Activated CD8-positive, alpha-beta memory T cell treated with anti-CD3 and anti-CD28 coated beads for 48 hours (primary cell): ENCODE measurements at places on chromosomes 1 and 21.

DNA sequence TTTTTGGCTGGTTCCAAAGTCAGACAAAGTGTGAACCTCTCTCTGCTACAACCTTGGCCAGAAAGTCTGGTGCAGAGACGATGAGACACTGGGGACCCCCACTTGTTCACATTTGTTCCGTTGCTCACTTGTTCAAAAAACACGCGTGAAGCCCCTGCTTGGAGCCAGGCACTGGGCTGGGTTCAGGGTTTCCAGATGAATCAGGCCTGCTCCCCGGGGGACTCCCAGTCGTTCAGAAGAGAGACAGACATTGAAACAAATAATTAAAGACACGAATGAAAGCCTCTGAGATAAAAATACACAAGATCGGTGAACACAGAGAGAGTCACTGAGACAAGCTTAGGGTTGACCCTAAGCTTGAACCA is 101.5 kb upstream of the RUNX3 start:
- peak; percentile 54 for DNase-seq

DNA sequence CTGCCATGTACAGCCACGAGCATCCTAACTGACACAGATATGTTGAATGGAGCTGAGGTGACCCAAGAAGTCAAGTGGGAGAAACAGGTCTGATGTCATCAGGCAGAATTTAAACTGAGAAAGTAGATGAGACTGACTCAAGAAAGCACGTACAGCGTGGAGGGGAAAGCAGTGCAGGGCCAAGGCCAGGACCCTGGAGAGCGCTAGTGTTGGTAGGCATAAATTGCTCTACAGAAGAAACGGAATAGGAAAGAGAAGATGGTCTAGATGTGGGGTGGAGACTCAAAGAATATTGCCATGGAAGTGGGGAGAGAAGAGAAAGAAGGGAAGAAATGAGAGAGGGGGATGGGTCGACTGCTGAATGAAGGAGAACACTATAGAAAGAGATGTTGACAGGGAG is 45.3 kb upstream of the GJB5 start:
- DNase-seq: no peak

DNA sequence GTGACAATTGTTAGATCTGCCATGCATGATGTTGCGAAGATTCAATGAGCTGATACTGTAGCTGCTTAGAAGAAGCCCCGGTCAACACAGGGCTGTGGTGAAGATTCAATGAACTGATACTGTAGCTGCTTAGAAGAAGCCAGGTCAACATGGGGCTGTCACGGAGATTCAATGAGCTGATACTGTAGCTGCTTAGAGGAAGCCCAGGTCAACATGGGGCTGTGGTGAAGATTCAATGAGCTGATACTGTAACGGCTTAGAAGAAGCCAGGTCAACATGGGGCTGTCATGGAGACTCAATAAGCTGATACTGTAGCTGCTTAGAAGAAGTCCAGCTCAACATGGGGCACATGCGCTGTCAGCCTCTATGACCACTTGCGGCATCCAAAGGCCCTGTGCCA is 18.8 kb upstream of the BACE2 start:
- no peak for DNase-seq

GRCh38 chr21:32797679-32798078 is 26.1 kb upstream of the PAXBP1 start:
- DNase-seq: no peak

DNA sequence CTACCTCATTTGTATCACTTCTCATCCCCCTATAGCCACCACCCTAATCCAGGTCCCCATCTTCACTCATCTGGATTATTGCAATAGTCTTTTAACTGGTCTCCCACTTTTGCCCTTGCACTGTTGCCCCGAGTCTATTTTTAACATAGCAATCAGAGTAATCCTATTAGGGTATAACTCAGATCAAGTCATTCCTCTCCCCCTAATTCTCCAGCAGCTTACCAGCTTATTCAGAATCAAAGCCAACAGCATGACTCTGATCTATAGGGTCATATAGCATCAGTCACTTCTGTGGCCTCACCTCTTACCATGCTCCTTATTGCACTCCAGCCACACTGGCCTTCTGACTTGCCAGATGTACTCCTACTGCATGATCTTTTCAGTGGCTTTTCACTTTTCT is 140.7 kb downstream of the PAPPA2 start:
- DNase-seq: no peak

DNA sequence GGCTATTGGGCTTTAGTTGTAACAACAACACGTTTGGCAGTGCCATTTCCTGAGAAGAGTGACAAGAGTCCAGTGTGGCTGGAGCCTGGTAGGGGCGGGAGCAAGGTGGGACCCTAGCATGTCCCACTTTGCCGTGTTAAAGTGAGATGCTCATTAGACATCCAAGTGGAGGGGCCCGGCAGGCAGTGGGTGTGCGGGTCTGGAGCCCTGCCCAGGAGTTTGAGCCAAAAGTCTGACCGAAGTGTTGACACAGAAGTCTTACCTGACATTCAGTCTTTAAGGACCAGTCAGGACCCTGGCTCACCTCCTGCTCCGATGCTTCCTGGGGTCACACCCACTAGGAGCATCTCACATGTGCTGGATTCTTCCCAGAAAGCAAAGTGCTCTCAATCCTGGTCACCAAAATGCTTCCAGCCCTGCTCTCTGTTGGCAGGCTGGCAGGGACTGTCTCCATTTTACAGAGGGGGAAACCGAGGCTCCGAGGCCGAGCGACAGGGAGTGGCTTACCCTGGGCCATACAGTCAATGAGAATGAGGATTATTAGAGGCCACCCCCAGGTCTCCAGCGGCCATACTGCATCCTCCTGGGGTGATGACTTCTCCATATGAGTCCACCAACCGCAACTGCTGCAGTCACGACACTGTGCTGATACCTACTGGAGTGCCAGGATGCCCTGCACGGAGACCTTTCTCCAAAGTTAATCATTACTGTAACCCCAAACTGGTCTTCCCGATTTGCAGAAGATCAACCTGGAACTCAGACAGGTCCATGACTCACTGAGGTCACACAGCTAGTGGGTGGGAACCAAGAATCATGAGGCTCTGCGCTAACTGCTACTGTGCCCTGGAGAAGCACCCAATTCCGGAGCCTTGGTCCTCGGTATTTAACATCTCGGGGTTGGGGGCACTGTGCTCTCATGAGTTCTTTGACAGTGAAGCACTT is 112.7 kb downstream of the PRDM2 start:
- no peak for DNase-seq

- DNase-seq: no peak
These were observed 1013.2 kb downstream of the MRPL39 start for GRCh38 chr21:24594082-24594481.

GRCh38 chr1:84090447-84091245 is 53.4 kb upstream of the PRKACB start:
- DNase-seq: no peak

DNA sequence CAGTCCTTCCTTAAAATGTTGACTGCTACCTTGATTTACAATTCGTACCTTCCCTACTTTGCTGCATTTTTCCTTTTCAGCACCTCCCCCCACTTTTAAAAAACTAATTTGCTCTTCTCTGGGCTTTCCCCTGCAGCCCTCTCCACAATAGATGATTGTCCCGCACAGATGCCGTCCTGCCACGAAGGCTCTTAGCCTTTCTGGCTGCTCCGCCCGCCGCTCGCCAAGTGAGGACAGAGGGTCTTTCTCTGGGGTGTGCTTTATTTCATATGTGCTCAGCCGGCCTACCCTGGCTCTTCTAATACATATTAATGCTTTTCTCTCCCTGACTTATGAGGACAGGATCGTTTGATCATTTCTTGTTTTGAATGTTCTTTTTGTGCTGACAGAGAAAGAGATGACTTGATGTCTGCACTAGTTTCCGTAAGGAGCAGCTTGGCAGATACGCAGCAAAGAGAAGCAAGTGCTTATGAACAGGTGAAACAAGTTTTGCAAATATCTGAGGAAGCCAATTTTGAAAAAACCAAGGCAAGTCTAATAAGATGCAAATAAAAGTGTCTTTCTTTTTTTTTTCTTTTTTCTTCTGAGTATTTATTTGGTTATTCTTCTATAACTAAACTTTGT is 60.6 kb downstream of the SDCCAG8 start:
- no peak for DNase-seq

DNA sequence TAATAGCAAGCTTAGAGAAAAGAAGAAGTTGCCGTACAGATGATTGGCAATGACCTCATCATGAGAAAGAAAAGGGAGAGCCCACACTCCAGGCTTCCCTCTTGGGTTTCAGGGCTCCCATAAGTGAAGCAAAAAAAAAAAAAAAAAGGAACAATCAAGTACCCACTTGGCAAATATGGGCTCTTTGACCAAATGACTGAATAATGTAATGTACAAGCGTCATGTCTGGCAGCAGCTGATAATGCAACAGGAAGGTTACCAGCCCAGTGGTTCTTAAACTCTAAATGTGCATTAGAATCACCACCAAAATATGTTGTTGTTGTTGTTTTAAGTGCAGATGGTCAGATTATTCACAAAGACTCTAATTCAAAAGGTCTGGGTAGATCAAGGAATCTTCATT is 13.5 kb downstream of the TNFSF4 start:
- no peak for DNase-seq

- DNase-seq: no peak
These were observed 25.6 kb upstream of the SLC35A3 start for GRCh38 chr1:99944192-99944591.

DNA sequence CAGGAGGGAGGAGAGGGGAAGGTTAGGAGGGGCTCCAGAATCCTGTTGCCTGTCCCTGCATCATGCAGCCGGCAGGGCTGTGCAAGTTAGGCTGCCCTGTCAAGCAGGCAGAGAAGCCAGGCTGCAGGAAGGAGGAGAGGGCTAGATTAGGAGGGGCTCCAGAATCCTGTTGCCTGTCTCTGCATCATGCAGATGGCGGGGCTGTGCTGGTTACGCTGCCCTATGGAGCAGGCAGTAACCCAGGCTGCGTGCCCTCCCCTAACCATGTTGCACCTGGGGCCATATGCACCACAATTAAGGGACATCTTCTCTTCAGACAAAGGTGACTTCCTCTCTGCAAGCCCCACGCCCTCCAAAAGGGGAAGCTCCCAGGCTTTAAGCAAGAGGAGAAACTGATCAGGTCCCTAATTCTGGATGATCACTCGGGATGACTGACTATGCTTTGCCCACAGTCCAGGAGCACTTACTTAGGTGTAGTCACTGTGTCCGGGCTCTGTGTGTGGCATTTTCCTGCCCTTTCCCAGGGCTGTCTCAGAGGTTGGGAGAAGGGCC is 457.4 kb downstream of the SETD4 start:
- DNase-seq: no peak

DNA sequence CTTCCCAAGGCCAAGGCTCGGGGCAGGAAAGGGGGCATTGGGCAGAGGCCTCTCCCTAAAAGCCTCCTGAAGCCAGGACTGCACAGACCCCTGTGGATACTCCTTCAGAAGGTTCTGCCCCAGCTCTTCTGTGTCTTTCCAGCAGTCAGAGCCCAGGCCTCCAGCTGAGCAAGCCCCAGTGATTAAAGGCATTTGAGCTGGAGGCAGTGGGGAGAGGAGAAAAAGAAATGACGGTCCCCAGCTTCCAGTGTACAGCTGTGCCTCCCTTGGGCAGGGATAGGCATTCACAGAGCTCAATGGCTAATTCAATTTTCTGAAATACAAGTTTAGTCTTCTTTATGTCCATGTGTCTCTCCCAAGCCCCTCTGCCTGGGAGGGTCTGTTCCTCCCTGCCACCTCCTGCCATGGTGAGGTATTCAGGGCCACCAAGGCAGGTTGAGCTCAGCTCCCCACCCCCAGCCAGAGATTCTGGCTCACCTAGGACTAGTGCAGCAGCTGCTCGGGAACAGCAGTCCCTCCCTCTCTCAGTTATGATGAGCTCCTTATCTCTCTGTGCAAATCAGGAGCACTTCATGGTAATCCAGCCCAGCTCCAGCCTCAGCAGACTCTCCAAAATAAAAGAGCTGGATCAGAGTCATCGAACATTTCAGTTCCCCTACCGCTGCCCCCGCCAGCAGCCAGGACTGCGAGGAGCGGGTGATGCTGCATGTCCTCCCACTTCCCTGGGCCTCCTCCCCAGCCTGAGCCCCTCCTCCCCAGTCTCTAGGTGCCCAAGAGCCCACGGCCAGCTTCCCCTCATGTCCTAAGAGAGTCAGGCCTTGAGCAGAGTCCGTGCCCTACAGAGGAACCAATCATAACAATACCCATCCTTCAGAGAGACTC is 208.4 kb upstream of the ZC3H12A start:
- DNase-seq: no peak

GRCh38 chr1:54305906-54306514 is 100.2 kb downstream of the SSBP3 start:
- no peak for DNase-seq

DNA sequence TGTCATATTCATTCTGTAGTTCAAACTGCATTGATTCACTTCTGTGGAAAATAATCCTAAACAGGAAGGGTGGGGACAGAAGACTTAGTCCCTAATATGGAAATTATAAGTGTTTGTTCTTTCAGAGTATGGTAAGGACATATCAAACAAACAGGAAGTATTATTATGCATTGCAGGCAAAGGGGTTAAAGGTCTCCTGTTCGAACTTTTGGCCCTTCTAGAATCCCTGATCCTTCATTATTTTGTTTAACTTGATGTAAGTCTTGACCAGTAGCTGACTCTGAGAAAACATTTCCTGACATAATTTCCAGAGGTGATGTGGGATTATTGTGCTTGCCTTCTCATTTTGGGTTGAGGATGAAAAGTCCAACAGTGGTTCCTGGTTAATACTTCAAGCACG is 215.4 kb upstream of the ADGRL2 start:
- no peak for DNase-seq

- no peak for DNase-seq
These were observed 5.9 kb upstream of the FOXJ3 start for GRCh38 chr1:42340901-42341300.

GRCh38 chr1:160346463-160346862 is 3.3 kb downstream of the NCSTN start:
- DNase-seq: no peak

- no peak for DNase-seq
These were observed 35.6 kb upstream of the UTS2 start for GRCh38 chr1:7888248-7889081.

- no peak for DNase-seq
These were observed 84.6 kb downstream of the KAZN start for GRCh38 chr1:14682941-14683621.

GRCh38 chr1:153542956-153543711 is 2.4 kb upstream of the S100A5 start:
- DNase-seq: no peak

DNA sequence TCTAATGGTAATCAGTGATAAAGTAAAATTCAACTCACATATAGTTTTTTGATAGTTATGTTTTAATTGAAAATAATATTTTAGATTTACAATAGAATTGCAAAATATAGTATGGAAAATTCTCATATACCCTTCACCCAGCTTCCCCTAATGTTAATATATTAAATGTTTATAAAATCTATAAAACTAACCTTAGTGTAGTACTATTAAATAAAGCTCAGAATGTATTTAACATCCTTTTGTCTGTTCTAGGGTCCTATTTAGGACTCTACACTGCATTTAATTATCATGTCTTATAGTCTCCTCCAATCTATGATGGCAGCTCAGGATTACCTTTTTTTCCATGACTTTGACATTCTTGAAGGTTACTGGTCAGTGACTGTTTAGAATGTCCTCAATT is 389.2 kb downstream of the LMX1A start:
- no peak for DNase-seq

GRCh38 chr21:36381841-36382589 is 3.2 kb upstream of the CHAF1B start:
- no peak for DNase-seq
